Left forelimb (tissue), 1 donor: ENCODE measurements at places on chromosomes 3 and 15.

DNA sequence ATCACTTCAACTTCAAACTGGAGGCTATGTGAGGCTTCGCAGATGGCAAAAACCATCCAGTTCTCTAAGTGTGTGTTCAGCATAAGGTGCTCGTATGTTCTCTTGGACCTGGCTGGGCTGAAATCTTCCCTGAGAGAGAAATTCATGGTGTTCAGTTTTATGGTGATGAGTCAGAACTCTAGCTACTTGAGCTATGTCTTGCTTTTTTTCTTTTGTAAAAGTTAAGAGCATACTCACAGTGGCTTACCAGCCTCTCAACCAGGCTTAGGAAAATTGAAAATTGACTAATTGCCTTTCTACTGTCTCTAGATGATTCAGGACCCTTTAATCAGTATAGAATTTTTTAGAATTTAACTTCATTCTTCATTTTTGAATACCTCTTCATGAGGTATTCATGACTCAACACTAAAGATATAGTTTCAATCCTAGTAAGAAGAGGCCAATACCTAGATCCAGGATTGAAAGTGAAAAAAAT lies 617.5 kb downstream of the TBL1XR1 start:
- no peak for DNase-seq

DNA sequence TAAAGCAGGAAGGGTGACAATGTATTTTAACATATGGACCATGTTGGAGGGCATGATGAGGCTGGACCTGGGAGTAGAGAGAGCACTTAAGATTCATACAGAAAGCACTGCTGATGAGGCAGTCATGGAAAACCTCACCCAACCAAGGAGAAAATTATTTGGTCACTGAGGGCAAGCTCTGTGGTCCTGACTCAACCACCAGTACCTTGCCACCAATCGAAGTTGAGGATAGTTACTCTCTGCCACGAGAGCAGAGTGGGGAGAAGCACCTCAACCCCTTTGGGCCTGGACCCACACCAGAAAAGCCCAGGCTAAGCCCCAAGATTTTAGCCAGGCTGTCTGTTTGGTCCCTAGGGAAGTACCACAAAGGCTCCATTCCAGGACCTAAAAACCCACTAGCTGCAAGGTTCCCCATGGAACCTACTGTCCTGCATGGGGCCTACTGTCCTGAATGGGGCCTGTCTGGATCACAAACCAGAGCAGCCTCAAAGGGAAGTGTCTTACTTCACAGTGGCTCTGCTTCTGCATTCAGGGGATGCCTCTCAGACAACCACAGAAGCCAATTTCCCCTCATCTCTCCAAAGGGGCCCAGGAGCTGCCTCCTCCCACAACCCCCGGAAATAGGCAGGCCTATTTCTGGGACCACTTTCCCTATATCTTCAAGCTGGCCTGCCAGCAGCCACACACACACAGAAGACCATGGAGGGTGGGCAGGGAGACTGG lies 4.2 kb downstream of the CCDC71 start:
- no peak for DNase-seq

- no peak for DNase-seq
Observed at GRCh38 chr3:106348139-106348690, 479.4 kb upstream of the CBLB start.

DNA sequence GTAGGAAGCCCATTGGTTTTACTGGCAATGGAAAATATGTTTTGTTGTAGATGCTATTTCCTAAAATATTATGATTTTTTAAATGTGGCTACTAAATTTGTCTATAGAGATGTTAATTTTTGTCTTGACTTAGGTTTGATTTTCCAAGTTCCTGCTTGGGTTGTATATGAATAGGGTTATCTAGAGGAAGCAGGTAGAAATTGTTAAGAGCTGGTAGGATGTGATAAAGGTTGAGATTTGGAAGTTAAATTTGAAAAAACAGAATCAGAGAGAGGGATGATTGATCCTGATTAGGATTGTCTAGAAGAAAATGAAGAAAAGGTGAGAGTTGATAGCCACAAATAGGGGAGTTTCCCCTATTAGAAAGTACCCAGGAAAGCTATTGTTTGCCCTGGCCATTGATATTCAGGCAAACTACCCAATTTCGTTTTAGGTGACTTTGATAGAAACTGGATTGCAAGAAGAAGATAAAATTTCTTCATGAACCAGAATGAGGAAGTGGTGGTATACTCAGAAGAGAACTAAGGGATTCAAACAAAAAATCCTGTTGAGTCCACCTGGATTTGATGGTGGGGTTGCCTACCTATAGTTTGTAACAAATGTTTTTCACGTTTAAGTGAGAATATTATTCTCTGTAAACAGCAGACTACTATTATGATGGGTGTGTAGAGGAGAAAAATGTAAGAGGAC lies 91.2 kb upstream of the PHLDB2 start:
- DNase-seq: no peak

- DNase-seq: no peak
Observed at GRCh38 chr3:87771337-87772192, 287.2 kb downstream of the CGGBP1 start.

DNA sequence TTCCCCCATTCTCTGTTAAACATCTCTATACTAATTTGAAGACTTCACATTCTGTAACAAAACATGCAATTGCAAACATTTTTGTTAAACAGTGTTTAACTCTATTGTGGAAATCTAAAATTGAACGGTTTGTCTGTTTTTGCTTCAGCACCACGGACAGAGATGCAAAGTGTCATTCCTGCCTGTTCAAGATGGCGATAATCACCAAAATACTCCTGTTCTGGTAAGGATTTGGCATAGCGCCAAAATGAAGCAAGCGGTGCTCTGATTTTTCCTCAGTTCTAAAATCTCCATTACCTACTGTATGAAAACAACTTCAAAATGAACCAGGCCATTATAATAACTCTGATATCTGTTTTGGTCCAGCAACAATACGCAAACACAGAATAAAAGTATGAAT lies 129.7 kb upstream of the TUSC7 start:
- no peak for DNase-seq

DNA sequence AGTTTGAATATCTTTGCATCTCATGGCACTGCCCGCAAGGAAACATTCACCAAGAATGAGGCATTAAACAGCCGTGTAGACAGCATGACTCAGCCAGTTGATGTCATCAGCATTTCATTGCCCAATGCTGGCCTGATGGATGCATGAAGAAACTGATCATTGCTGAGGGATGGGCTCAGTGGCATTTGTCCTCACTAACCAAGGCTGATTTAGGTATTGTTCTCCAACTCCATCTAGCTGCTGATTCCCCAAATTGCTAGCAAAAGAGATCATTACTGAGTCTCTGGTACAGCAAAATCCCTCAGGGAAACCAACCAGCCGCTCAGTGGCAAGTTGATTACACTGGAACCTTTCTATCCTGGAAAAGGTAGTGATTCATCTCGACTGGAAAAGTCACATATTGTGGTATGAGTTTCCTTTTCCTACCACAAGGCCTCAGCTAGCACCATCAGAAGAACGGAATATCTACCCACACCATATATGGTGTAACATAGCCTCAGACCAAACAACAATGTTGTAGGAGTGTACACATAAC lies 186.5 kb upstream of the GAP43 start:
- no peak for DNase-seq

DNA sequence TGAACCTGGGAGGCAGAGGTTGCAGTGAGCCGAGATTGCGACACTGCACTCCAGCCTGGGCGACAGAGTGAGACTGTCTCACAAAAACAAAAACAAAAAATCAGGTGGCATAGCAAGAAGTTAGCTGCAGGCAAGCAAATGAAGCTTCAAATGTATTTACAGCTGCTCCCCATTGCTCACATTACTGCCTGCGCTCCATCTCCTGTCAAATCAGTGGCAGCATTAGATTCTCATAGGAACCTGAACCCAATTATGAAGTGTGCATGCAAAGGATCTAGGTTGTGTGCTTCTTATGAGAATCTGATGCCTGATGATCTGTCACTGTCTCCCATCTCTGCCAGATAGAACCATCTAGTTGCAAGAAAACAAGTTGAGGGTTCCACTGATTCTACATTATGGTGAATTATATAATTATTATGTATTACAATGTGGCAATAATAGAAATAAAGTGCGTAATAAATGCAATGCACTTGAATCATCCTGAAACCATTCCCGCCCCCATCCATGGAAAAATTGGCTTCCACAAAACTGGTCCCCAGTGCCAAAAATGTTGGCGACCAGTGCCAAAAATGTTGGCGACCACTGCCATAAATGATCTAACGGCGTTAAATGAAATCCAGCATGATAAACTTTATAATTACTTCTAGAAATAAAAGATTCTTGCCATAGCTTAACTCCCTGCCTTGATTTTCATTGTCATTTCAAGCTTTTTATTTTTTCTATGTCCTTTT lies 616.7 kb upstream of the NAALADL2 start:
- DNase-seq: no peak

GRCh38 chr3:181569356-181569940 lies 142.3 kb upstream of the SOX2 start:
- no peak for DNase-seq

GRCh38 chr15:66932634-66933024 lies 132.8 kb upstream of the SMAD3 start:
- no peak for DNase-seq

DNA sequence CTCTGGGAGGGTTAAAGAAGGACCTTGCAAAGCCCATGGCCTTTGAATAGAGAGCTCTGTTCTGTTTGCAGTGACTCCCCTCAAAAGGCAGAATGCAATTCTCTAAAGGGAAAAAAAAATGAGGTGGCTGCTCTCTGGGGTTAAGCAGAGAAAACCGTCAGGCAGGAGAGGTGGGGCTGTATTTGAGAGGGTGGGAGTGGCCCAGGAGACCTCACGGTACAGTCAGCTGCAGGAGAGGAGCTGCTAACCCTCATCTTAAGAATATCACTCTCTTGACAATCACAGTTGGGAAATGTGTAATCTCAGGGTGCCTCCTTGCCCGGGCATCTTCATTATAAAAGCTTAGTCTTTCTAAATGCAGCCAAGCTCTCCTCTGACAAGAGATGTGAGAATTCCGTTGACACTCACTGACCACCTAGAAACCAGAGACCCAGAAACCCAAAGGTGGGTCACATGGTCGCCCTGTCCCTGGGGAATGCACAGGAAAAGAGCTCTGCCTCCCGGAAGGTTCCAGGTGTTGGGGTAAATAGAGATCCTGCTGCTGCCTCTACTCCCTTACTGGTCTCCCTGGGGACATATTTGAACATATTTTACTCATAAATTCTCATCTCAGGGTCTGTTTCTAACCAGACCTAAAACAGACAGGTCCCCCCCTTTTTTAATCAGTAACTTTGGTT lies 159.1 kb upstream of the CTDSPL start:
- no peak for DNase-seq

- peak; percentile 59 for DNase-seq
Observed at GRCh38 chr15:101497017-101497416, 7.5 kb upstream of the PCSK6 start.

GRCh38 chr15:92807971-92808571 lies 92.1 kb upstream of the CHD2 start:
- DNase-seq: no peak

GRCh38 chr3:116886202-116886893 lies 176.8 kb downstream of the TUSC7 start:
- DNase-seq: no peak

- DNase-seq: peak; percentile 85
Observed at GRCh38 chr15:100778831-100779288, 100.8 kb upstream of the ALDH1A3 start.

DNA sequence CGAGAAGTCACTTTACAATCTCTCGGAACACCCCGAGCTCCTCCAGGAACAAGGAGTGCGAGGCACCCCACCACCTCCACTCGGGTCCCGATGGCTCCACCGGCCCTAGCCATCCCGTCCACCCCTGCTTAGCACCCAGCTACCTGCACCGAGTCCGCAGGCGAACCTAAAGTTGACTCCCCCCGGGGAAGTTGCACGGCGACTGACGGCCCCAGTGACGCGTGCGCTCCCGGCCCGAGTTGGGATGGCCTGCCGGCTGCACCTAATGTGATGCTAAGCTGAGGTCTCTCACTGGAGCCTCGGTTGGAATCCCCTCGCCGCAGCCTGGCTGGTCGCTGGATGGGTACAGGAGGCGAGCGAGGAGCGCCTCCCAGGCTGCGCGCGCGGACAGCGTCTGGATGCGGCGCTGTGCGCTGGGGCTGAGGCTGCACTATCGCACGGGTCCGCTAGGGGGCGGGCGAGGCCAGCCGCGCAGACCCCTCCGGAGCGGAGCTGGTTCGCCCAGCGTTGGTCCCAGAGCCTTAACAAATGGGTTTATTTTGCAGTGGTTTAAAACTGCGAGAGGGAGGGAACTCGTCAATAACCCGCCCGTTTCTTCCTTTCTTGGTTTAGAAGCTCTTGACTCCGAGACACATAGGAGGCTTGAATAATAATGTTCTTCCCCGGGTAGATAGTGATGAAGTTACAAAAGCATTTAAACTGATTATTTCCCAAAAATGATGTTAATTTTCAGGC lies at the start of gene OXTR:
OXTR (minus strand) TSS at position 526 of the 735 bp plus-strand sequence. CDS start 1,426 bp downstream, outside the sequence.
- DNase-seq: peak; percentile 86

DNA sequence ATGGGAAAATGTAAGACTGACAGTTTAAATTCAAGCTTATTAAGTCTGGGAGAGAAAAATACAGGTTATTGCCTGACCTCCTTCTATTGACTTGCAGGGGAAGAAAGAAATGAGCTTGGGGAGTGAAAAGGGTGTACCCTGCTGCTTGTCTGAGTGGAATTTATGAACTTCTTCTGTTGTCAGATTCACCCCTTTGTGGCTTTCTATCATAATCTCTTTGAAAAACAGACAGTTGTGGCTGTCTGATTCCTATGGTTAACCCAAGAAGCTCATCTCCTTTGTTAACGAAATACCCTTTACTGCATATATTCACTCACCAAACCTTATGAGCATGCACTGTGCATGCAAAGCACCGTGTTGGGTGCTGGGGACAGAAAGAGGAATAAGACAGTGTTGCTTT lies 22.5 kb downstream of the GPD1L start:
- no peak for DNase-seq

- DNase-seq: no peak
Observed at GRCh38 chr3:121896823-121897222, 2.6 kb downstream of the SLC15A2 start.

GRCh38 chr3:194395778-194396538 lies 3.1 kb downstream of the GP5 start:
- DNase-seq: no peak

- DNase-seq: no peak
Observed at GRCh38 chr3:142963516-142964448, at the start of gene PAQR9. PAQR9 (minus strand) TSS chr3:142963674; CDS start chr3:142963336, 338 bp downstream.

DNA sequence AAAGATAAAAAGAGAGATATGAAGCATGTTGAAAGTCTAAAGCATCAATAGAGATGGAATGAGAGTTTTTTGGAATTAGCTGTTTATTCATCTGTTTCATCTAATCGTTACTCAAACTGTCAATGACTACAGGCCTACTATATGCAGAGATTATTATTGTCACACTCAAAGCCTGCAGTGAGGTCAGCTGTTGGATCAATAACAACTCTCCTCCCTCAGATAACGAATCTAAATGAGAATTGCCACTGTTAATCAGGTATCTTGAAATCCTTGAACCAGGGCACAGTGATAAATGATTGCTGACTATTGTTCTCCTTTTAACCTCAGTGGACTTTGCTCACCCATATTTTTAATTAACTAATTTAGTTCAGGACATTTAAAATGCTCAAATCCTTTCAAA lies 192.3 kb upstream of the SGO1 start:
- no peak for DNase-seq

- no peak for DNase-seq
Observed at GRCh38 chr3:196210673-196211556, at the start of gene ZDHHC19. ZDHHC19 (minus strand) TSS chr3:196211400; CDS start chr3:196211315, 85 bp downstream.
